ENCODE measurements at places on chromosomes 5 and 9.

DNA sequence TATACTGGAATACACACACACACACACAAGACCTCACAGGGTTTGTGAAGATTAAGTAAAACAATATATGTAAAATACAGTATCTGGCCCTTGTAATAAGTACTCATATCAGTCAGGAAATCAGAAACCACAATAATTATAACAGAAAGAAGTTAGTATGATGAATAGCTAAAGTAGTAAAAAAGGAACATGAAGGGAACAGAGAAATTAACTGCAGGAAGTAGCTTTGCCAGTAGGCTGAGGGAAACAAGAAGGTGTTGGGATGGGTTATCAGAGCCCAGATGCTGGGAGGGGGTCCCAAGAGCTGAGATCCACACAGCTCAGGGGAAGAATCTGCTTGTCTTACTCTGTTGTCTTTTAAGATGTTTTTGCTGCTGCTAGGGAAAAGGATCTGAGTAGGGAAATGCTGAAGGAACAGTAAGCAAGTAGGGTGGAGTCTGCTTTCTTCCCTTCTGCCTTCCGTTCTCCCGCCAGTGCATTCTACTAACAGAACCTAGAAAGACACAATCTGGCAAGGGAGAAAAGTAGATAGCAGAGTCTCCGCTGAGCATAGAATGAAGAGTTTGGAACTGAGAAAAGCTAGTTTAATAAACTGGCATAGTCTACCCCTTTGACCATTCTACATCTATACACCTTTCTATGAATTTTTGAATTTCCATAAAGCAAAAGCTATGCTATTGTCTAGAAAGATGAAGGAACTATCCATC, 55.3 kb upstream of the ALDH1A1 start:
- no peak for DNase-seq

- no peak for DNase-seq
These were observed 8.6 kb downstream of the PDCD1LG2 start for GRCh38 chr9:5518937-5519319.

DNA sequence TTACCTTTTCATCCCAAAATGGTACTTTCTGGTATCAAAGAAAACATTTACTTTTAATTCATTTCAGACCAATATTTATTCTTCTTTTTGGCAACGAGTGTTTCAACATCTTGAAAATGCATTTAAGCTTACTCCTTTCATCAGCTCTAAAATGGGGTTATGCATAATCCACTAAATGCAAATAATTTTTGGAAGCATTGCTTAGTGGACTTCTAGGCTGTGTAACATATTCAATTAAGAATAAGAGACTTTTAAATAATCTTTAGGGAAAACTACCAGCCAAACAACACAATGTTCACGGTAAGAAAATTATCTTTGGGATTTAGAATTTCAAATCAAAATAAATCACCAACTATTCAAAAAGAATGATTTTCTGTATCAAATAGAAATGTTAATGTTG, 118.2 kb downstream of the ADAMTS6 start:
- DNase-seq = no peak

DNA sequence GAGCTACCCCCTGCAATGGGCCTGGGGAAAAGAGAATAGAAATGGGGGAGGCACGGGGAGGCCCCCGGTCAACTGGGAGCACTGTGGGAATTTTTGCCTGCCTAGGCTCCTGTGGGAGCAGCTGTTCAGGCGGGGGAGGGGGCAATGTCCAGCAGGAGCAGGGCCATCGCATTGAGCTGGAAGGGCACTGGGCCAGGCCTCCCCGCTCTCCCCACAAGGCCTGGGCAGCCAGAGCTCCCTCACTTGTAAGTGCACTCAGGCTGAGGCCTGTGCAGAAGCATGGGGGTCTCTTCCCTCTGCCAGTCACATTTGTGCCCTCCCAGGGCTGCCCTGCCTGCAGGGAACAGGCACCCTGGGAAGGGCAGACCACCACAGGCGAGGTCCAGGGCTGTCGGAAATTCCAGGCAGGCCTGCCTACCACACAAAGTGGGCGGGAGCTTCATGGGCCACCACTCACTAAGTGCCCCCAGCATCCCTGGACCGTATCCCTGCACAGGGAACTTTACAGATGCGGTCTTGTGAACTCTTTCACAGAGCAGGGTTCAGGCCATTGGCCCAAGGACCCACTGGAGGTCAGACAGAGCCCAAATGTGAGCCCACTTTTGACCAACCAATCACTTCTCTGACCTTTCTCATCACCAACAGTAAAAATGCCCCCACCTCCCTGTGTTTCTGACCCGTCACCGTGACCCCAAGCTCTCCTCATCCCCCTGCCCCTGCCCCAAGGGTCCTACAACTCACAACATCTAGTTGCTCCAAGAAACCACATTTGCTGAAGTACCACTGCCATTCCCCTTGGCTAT, 1.0 kb upstream of the CFAP157 start:
- DNase-seq = no peak

DNA sequence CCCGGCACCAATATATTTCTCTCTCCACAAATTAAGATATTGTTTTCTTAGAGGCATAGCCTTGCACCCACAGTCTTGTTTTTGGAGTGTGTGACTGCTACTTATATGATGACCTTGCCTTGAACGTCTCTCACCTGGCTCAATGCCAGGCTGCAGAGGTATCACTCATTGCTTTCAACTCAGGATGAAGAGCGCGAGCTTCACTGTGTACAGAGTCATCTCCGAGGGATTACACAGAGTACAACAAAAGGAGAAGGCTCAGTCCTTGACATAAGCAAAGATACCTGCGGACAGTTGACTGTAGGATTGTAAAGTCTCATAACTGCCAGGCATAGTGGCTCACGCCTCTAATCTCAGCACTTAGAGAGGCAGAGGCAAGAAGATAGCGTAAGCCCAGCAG, 53.8 kb downstream of the CD180 start:
- no peak for DNase-seq

DNA sequence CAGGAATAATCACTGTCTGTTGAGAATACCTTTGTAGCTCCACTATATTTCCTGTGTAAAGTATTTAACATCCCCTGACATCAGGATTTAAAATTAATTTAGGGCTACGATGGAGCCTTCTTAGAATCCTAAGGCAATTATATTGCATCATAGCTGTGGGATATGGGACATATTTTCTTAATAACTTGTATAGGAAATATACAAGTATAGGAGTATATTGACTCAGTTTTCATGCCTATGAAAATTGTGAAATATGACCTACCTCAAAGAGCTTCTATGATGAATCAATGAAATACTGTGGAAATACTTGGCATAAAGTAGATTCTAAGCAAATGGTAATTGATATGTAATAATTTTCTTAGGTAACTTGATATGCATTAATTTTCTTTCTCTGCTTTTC, 221.0 kb upstream of the KLF4 start:
- DNase-seq = no peak

DNA sequence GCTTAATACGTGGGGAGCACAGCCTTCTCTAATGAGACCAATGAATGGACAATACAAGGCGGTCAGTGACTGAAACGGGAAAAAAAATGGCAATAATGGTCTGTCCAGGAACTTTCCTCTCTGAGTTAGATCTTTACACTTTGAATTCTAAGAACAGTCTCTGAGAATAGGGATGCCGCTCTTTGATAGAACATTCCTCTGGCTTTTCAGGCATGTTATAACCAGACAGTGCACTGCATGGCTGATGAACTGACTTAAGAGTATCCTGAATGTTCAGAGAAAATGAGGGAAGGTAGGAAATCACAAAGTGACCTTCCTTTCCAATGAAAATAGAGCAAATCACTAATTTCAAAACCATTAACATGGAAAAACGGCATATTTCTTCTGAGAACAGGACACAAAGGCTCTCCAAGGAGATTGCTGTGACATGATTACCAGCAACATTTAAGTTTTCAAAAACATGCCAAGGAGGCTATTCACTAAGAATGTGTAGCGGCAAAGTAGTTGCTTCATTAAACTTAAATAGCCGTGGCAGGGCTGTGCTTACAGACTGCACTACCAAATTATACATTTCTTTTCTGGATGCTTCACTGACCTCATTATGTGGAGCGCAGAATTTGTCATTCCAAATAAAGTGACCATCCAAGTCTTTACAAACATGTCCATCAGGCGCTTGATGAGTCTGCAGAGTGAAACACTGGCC, 105.9 kb downstream of the MARCHF3 start:
- DNase-seq = no peak

DNA sequence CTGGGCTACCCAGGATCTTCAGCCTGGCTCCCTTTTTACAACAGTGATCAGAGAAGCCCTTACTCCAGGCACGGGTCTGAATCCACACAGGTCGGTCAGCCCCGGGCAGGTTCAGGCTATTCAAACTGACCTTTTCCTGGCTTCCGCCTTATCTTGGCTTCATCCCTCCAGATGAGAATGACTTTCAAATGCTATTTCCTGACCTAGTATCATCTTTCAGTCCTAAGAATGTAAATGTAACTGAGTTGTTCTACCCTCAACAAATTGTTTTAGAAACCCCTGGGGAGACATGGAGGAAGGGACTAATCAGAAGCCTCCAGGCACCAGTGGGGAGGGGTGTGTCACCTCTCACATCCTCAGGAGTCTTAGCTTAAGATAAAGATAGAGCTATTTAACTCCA, 213.2 kb downstream of the EPB41L4A start:
- DNase-seq = no peak

GRCh38 chr5:6541256-6542013, 91.4 kb downstream of the NSUN2 start:
- no peak for DNase-seq

GRCh38 chr5:18483451-18483850, 849.2 kb downstream of the TAF11L14 start:
- no peak for DNase-seq

- DNase-seq = no peak
These were observed 56.7 kb downstream of the TLE1 start for GRCh38 chr9:81632599-81632998.

GRCh38 chr5:5183189-5183699, 43.1 kb downstream of the ADAMTS16 start:
- no peak for DNase-seq

- DNase-seq = peak; percentile 71
These were observed 547 bp downstream of the ANP32B start for GRCh38 chr9:97983589-97984187.

DNA sequence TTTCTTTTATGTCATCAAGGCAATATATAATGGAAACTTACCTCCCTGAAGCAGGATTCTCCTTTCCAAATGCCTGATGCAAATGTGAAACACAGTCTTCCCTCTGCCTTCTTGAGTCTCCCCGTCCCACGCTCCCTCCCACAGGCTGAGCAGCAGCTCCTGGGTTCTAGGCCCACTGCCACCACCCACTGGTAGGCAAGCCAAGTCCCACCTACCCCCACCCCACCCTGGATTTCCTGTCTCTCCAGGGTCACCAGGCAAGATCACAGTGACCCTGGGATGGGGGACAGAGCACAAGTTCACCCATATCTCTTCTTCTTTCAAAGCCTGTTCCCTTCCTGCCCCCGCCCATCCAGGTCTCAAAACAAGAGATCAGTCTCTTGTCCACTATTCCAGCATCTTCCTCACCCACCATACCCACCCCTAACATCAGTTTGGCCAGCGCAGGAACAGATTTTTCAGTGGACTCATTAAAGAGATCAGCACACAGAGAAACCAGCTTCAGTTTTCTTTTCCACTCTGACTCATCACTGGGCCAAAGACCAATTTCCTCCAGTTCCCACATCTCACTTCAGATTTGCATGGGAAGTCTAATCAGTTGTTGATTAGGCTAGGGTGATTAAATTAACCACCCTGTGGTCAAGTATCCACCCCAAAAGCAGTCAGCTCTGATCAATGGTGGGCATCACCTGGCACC, 151.5 kb downstream of the ACTL7B start:
- no peak for DNase-seq

DNA sequence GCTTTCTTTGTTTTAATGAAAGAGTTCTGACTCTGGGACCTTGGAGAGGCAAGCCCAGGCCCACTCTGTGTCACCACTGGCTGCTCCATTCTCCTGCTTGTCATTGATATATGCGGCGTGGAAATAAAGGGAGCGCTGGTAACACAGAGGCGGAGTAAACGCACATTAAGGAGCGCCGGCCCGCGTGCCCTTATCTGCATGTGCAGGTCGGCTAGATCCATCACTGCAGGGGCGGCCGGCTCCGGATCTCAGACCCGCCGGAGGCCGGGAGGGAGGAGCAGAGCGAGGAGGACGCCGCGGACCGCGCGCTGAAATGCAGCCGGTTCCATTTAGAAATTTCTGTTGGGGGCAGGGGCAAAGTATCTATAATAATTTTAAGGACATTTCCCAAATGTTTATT, 70.8 kb downstream of the MRPL36 start:
- DNase-seq = no peak

DNA sequence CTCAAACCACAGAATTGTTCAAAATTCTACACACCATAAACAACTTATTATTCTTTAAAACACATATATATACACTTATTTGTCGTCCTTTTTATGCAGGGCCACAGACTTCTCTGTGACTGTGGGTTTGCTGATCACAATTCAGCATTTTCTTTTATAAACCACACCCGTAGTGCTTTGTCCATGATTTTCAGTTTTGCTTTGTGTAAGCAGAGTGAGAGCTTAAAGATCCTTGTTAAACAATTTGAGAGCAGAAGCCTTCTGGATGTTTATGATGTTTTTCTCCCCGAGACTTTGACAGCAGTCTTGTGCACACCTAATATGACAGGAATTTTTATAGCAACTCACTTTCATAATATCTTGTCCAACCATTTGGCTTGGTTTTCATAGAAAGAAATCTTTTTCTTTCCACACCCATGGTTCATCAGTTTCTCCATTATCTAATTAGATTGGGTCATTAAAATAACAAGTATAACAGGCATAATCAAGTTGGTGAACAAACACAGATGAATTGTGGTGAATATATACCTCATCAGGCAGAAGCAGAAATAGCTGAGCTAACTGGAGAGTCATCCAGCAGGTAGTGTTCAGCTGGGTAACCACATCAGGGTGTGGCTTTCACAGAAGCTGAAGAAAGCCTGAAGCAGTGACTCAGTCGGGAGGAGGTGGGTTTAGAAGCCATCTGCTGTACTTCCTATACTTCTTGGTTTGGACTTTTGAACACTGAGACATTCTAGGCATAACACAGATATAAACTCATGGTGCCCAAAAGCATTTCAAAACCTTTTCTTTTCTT, 232.8 kb downstream of the DOCK8 start:
- DNase-seq = no peak

- DNase-seq = peak; percentile 26
These were observed 909 bp downstream of the NDFIP1 start for GRCh38 chr5:142109331-142110045.

DNA sequence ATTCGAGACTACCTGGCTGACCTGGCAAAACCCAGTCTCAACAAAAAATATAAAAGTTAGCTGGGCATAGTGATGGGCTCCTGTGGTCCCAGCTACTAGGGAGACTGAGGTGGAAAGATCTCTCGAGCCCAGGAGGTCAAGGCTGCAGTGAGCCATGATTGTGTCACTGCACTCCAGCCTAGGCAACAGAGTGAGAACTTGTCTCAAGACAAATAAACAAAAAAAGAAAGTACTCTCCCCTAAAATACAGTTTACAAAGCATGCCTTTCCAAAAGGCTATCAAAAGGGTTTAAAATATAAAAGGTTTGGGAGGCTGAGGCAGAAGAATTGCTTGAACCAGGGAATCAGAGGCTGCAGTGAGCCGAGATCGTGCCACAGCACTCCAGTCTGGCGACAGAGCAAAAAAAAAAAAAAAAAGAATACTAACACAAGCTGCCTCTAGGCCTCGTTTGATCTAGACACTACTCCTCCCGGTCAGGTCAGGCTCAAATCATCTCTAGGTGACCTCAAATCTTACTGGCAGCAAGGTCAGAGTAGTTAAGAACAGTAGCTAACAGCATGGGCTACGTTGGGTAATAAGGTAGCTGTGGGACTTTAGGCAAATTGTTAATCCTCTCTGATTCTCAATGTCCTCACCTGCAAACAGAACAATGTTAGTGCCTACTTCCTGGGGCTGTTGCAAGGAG, 9.3 kb downstream of the NAIF1 start:
- no peak for DNase-seq
